ENCODE measurements at places on chromosomes 2 and 18.

DNA sequence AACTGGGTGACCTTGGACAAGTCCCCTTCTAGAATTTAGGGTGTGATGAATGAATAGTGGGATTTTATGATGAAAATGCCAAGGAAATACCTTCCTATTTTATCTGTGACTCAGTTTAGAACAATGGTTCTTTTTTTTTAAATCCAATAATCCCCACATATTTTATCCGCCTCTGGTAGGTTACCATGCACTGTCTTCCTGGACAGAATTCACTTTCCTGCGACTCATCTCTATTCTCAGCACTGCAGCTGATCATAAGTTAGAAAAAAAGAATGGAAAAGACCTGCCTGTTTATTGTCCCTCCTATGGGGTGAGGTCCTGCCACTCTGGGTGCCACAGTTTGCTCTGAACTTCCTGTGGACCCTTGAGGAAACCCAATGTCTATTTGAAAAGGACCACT is 73.1 kb downstream of the IRS1 start:
- DNase-seq: no peak

- no peak for DNase-seq
Observed at GRCh38 chr2:153873052-153874048, 1.6 kb downstream of the GALNT13 start.

- DNase-seq: no peak
Observed at GRCh38 chr2:168323529-168324021, 76.2 kb upstream of the STK39 start.

DNA sequence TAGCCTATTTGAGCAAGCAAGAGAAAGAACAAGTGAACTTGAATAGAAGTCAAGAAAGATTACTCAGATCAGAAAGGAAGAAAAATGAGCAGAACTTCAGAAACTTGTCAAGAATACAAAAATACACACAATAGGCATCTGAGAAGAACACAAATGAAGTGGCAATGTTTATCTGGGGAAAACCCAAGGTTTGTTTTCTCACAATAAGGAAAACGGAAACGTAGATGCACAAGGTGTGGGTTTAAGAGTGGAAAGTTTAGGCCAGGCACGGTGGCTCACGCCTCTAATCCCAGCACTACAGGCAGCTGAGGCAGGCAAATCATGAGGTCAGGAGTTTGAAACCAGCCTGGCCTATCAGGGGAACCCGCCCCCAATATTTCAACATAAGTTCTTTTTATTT is 159.5 kb upstream of the GYPC start:
- DNase-seq: no peak

- no peak for DNase-seq
Observed at GRCh38 chr18:45399643-45400042, 215.6 kb upstream of the SLC14A2 start.
